ENCODE measurements at places on chromosomes 11 and 22.

GRCh38 chr22:50547263-50547985, 1.7 kb downstream of the KLHDC7B start:
- DNase-seq, result no peak

- no peak for DNase-seq
Observed at GRCh38 chr11:126991596-126991995, 9.0 kb downstream of the KIRREL3 start.

- DNase-seq, result no peak
Observed at GRCh38 chr11:82082976-82083375, 650.7 kb downstream of the FAM181B start.

DNA sequence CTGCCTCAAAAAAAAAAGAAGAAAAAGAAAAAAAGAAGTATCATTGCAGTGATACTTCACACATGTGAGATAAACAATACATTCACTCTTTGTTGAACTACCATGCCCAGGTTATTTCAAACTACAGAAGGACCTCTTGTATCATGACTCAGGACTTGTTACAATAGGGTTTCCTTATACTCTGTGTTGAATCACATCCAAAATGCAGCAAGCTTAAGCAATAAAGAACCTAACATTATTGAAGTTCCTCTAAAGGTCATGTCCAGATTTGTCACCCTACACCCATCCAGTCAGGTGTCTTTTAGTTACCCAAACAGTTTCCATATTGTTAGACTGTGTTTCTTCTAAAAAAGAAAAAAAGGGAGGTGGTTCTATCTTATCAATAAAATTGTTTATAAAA, 26.9 kb upstream of the ALKBH3 start:
- no peak for DNase-seq

DNA sequence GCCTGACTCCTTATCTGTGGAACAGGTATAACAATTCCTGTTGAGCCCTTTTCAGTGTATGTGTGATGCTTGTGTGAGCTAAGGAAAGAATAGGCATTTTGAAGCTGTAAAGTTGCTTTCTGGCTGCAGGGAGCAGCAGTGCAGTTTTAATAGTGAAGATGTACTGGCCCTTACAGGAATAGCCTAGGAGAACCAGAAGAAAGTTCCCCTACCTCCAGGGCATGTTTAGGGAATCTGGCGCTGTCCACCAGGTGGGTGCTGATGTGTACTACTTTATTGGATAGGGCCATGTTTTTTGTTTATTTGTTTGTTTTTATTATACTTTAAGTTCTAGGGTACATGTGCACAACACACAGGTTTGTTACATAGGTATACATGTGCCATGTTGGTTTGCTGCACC, 11.5 kb downstream of the BMAL1 start:
- no peak for DNase-seq

DNA sequence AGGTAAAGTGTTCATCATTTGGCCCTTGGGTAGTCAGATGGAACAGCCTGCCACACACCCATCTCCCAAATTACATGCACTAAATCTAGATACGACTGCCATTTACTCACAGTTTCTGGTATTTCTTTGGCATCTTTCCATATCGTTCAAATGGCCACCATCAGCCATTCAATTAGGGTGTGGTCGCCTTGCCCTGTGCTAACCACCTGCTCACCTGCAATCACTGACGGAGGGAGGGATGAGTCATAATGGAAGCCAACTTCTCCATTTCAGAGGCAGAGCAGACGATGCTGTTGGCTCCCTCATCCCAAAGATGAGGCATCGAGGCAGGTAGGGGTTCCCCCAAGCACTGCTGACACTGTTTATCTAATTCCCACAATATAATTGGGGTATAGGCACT, 14.6 kb downstream of the MS4A6A start:
- DNase-seq, result no peak
